ENCODE measurements at places on chromosomes 2 and 18.

GRCh38 chr2:79702905-79703304 is 190.1 kb downstream of the CTNNA2 start:
- DNase-seq = no peak

DNA sequence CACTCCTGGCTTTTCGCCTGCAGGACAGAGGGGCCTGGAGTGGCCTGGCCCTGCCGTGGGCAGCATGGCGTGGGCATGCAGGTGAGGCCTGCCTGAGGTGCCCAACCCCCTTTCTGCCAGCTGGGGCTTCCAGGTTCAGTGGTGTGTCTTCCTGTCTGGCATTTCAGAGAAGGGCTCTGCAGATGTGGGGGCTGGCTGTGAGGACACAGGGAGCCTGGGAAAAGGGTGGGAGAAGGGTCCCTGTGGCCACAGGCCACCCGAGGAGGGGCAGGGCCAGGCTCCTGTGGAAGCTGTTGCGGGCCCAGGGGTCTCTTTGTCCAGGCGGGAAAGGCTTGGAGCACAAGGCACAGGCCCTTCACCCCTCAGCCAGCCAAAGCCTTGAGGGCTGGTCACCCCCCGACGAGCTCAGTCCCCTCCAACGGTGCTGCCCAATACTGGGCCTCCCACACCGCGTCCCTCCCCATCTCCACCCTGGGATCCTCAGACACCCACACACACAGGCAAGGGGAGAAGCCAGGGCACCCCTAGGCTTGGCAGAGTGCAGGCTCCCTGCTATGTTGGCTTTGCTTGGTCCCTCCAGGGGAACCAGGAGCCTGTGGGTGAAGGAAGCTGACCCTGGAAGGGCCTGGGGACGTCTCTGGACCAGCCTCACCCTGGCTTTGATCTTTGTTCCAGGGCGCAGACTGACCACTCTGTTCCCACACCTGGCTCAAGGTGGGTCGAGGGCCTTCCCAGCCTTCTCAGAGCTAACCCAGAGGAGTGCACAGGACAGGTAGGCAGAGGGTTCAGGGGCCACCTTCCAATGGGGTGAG is 3.7 kb upstream of the AQP12A start:
- DNase-seq = no peak

DNA sequence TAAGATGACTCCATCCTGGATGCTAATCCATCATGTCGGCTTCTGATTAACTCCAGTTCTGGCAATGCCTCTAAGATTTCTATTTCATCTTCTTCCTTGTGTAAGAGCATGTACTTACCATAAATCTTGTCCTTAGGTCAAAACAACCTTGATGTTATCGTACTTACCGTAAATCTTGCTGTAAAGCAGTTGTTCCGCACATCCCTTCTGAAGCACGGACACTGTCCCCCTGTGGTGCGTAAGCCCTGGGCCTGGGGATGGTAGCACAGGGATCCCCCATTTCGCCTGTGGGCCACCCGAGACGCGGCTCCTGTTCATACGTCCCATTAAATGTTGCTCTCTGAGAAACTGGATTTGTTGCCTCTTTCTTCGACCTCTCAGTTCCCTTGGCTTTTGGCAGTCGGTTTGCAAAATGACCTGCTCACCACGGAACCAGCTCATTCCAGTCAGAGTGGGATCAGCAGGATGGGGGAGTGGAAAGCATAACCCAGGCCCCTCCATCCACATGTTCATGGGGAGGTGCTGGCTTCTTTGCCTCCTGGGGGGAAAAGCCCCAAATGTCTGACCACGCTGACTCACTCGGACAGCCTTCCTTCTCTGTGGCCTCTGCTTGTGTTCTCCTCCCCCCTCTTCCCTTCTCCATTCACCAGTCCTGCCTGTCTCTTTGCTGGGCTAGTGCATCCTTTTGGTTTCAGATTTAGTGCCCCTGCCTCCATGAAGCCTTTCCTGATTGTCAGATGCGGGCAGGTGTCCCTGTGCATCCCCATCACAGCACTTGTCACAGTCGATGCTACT is 49.9 kb downstream of the RAB31 start:
- no peak for DNase-seq

- DNase-seq = no peak
These were observed 46.7 kb downstream of the LYPD1 start for GRCh38 chr2:132623096-132623839.

DNA sequence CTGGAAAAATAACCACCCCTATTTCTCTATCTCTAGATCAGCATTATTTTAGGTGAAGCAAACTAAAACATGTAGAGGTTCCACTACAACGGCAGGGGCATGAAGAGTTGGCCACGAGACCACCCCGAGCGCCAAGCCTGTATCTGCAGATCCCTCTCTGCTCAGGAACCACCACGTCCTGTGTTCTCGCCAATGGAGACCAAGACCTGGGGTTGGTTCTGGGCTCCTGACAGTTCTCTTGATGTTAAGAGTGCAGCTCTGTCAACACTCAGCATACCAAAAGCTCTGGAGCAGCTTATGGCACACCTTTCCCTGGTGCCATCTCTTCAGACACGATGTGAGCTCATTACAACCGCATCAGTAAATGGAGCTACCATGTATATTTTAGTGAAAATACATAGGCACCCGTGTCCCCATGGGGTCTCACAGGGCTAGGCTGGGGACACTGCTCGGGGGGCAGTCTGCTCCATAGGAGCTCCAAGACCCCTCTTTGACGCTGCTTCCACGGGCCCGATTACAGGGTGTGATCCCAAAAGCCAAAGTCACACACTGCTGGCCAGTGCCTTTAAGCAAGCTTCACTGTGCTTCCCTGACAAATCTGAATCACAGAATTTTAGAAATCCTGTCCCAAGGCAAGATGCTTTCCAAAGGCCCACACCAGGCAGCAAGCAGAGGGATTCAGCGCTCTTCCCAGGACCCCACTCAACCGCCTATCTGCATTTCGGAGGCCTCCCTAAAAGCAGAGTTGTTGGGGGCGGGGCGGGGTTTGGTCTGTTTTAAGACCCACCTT is 72.2 kb downstream of the EMILIN2 start:
- no peak for DNase-seq

DNA sequence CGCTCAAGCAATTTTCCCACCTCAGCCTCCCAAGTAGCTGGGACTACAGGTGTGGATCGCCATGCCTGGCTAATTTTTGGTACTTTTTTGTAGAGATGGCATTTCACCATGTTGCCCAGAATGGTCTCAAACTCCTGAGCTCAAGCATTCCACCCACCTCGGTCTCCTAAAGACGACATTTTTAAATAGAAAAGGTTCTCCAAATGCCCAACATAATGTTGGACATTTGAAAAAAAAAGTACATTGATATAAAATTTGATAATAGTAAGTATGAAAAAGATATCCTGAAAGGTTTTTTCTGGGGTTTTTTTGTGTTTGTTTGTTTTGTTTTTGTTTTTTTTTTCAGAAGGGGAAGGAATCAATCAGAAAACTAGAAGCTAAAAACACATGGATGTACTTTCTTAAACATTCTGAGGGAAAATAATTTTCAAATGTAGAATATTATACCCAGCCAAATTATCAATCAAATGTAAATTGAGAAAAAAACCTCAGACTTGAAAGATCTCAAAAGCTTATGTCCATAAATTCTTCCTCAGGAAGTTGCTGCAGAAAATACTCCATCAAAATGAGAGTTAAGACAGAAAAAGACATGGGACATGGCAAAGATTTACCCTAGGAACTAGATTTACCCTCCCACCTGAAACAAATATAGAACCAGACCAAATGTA is 42.8 kb upstream of the MYCN start:
- no peak for DNase-seq

DNA sequence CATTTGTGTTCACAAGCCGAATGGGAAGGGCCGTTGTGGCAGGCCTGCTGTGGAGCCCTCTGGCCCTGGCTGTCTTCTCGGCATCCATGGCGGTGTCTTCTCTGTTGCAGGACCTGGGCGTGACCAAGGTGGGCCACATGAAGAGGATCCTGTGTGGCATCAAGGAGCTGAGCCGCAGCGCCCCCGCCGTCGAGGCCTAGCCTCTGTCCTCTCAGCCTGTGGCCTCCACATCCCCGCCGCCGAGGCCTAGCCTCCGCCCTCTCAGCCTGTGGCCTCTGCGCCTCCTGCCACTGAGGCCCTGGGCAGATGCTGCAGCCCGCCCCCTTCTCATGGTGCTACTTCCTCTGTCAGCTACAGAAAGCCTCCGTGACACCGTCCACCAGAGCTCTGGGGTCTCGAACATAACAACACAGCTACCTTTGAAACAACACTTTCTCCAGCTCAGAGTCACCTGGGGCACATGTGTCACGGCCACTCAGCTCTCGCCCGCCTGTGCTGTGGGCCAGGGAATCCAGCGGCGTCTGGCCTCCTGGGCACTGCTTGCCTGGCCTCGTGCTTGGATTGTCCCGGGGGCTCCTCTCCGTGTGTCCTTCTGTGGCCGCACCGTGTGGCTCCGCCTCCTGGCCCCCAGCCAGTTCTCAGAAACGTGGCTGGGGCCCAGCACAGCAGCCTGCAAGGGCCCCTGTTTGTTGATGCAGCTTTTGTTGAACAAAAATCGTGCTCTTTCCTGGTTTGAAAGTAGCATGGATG is 97.1 kb downstream of the USP40 start:
- no peak for DNase-seq

DNA sequence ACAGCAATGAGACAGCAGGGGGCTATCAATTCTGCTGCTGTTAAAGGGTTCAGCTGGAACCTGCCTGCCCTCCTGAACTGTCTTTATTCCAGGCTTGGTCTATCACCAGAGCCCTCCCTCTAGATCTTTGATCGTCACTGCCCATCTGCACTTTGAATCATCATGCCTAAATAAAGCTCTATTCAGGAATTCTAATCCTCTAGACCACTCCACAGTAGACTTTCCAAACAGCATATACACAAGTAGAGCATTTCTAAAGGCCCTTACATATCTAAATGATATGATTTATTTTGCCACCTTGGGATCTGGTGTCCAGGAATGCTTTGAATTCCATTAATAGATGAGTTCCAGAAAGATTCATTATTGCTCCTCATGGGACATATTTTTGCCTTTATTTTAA is 542.1 kb upstream of the SYT4 start:
- DNase-seq = no peak

DNA sequence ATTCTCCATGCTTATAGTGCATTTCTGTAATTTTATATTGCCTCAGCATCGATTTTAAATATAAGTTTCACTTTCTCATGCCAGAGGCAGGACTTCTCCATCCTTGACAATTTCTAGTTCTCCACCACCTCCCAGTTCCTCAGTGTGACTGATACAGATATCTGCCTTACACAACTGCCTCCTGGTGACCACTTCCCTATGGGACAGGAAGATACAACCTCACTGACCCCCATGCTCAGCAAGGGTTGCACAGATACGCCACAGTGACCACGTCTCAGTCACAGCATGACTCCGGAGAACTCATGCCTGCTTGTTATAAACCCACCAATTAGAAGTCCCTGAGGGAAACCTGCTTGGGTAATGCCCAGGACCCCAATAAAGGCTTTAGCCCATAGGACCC is 284.0 kb upstream of the MC4R start:
- no peak for DNase-seq

GRCh38 chr2:106168657-106169056 is 25.4 kb downstream of the UXS1 start:
- DNase-seq = no peak

DNA sequence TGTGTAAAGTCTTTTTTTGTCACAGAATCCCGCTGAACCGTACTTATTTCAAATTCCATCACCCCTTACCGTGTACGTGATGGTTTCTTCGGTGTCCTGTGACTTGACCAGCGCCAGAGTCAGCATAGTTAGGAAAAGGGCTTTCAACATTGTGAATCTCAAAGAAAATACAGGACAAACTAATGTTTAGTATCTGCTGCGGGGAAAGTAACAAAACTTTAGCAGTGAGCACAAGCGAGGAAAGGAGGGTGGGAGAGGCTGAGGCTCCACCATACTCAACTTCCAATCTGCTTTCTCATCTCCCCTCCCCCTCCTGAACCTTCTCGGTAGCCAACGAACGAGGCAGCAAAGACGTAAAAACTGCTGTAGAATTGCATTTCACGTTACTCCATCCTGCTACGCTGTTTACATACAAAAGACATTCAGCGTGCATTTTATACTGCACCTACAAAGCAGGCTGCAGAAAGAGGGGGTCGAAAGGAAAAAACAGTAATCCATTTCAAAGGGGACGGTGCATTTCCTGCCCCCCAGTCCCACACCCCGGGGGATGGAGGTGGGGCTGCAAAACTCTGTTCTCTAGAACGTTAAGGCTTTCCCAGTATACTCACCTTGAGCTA is 1.2 kb downstream of the EFEMP1 start:
- DNase-seq = no peak

GRCh38 chr2:126696644-126697520 is 40.9 kb downstream of the GYPC start:
- no peak for DNase-seq

DNA sequence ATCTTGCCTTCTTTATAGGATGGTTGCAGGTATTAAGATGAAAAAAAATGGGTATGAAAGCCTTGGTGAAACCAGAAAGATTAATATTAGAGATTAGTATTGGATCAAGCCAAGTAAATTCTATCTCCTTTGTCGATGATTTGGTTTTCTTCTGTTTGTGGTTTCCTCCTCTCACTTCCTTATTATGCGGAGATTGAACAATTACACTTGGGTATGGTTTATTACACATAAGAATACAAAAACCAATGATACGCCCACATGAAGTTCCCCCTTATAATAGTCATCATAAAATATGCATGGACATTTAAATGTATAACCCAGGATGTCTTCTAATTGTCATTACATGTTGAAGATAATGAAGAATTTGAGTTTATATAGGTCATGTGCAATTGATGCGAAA is 4.9 kb downstream of the LTBP1 start:
- no peak for DNase-seq

DNA sequence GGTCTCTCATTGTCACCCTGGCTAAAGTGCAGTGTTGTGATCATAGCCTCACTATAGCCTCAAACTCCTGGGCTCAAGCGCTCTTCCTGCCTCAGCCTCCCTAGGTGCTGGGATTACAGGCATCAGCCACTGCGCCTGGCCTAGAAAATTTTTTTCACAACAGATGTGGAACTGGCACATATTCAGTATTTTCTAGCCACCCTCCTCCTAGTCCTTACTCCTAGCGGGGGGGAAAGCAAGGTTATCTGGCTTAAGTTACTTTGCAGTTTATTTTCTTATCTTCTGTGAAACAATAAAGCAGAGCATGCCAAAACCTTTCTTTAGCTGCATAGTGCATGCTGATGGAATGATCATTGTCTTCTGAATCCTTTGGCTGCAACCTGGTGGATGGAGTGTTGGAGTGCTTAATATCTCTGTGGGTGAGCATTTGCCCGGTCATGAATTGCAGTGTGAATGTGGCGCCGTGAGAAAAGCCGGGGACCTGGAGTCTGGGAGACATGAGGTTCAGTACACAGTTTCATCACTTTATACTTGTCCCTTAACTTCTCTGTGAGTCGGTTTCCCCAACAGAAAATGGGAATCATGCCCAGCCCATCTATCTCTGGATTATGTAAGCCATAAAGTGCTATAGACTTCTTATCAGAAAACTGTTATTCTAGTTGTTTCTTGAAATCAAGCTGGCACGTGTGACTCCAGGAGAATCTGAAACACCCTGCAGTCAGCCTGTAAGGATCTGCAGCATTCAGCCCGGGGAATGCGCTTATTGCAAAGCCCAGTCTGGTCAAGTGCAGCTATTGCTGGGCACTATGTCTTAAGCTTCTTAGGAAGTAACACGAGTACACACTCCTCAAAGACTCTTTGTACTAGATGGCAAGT is 38.2 kb upstream of the MAP3K20 start:
- DNase-seq = no peak

GRCh38 chr2:97935719-97936161 is 60.0 kb downstream of the TMEM131 start:
- DNase-seq = no peak
